ENCODE measurements at places on chromosomes 3 and 15.

DNA sequence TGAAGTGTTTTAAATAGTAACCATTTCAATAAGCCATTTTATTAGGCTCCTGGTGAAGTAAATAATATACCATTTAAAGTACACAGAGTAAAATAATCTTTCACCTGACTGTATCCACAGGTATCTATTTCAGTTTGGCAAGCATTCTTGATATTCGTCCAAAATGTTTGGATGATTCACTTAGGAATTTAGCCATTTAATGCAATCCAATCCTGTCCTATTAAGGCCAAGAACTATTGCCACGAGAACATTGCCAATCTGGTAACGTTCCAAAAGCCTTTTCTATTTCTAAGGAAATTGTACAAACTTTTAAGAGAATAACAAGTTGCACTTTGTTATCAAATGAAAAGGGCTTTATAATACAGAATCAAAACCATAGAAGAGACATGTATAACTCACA, 209.8 kb upstream of the THRB start:
- peak; percentile 35 for DNase-seq

- no peak for DNase-seq
Measured at GRCh38 chr3:47406762-47407149, 25.9 kb downstream of the PTPN23 start.

DNA sequence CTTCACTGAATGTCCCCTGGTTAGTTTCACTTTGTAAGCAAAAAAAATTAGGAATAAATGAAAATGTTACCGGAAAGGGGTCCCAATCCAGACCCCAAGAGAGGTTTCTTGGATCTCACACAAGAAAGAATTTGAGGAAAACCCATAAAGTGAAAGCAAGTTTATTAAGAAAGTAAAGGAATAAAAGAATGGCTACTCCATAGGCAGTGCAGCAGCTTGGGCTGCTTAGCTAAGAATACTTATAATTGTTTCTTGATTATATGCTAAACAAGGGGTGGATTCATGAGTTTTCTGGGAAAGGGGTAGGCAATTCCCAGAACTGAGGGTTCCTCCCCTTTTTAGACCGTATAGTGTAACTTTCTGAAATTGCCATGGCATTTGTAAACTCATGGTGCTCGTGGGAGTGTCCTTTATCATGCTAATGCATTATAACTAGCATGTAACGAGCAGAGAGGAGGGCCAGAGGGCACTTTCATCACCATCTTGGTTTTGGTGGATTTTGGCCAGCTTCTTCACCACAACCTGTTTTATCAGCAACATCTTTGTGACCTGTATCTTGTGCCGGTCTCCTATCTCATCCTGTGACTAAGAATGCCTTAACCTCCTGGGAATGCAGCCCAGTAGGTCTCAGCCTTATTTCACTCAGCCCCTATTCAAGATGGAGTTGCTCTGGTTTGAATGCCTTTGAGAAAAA, 41.0 kb upstream of the CMSS1 start:
- peak; percentile 61 for DNase-seq

- no peak for DNase-seq
Measured at GRCh38 chr15:94028809-94029208, 202.6 kb upstream of the MCTP2 start.

GRCh38 chr3:184426691-184427141, 46.9 kb downstream of the CHRD start:
- DNase-seq: no peak

GRCh38 chr15:85488997-85489396, 108.6 kb downstream of the AKAP13 start:
- no peak for DNase-seq

DNA sequence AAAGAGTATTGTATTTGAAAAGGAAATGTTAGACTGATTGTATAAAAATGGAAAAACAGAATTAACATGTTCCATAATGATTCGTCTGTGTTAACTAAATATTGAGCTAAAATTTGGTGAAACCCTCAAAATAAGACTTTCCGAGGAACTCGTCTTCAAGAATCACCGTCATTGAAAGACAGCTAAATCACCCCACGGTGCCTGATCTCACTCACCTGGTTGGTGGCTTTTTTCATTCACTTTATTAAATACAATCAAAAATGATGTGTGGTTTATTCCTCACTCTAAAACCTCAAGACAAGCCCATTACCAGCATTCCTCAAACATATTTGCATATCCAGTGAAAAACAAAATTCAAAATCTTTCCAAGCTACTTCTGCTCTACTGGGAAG, 153.9 kb downstream of the FOXP1 start:
- no peak for DNase-seq

- peak; percentile 23 for DNase-seq
Measured at GRCh38 chr3:194130807-194131589, 5.0 kb upstream of the HES1 start.

GRCh38 chr3:6640907-6641306, 220.0 kb upstream of the GRM7 start:
- DNase-seq: no peak

GRCh38 chr15:53834214-53834613, 74.8 kb upstream of the WDR72 start:
- no peak for DNase-seq

DNA sequence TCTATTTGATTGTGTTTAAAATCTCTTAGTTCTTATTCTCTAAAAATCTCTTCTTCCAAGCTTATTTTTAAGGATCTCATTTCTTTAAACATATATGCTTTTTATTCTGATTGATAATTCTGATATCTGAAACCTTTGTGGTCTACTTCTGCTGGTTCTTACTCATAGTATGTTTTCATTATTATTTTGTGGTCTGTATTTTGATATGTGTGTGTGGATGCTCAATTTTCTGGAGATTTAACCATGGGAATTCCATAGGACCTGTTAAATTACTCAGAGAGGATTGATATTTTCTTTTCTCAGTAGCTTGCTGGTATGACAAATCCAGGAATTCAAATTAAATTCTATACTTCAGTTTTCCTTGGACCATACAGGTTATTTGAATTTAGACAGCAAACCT, 14.7 kb upstream of the HHLA2 start:
- DNase-seq: no peak

Data from fibroblast of pulmonary artery (primary cell).